ENCODE measurements at places on chromosomes 7 and 10.

- DNase-seq, result no peak
Observed at GRCh38 chr10:11057018-11057417, 39.3 kb downstream of the CELF2 start.

DNA sequence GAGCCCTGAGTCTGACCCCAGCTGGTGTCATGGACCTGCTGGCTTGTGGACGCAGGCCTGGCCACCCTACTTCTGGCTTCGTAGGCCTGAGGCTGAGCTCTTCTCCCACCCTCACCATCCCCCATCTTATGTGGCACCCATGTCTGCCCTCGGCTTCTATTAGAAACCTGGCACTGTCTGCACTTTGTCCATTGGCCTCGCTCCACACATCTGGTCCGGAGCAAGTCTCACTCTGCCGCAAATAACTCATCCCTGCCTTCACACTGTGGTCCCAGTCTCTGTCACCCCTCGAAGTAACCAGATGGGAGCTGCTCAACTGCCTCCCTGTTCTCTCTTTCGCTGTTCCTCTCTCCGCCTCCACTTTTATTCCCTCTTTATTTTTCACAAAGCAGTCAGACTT is 78.6 kb downstream of the TRRAP start:
- DNase-seq, result no peak

GRCh38 chr7:146146831-146147486 is 30.4 kb downstream of the CNTNAP2 start:
- no peak for DNase-seq

- DNase-seq, result no peak
Observed at GRCh38 chr10:5634918-5635317, 31.5 kb downstream of the ASB13 start.

DNA sequence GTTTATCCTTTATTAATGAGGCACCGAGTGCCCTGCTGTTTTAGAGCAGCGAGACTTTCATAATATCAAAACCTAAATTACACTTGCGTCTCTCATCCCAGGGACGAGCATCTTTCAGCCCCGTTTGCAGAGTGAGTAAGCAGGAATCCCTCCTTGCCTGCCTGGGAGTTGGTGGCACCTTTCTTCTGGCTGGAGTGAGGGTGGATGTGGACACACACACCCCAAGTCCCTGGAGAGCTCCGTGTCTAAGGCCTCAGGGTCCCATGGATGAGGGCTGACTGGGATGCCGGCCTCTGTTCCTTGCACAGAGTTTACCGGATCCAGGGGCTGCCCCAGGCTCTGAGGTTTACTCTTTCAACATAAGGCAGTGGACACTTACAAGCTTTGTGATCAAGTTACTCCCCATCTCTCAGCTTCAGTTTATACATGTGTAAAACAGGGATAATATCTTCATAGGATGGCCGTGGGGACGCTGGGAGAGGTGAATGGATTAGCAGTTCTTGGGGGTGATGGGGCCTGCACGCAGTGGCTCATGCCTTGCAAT is 24.5 kb downstream of the POLL start:
- no peak for DNase-seq

- DNase-seq, result no peak
Observed at GRCh38 chr10:114575417-114576131, 82.5 kb downstream of the ABLIM1 start.

DNA sequence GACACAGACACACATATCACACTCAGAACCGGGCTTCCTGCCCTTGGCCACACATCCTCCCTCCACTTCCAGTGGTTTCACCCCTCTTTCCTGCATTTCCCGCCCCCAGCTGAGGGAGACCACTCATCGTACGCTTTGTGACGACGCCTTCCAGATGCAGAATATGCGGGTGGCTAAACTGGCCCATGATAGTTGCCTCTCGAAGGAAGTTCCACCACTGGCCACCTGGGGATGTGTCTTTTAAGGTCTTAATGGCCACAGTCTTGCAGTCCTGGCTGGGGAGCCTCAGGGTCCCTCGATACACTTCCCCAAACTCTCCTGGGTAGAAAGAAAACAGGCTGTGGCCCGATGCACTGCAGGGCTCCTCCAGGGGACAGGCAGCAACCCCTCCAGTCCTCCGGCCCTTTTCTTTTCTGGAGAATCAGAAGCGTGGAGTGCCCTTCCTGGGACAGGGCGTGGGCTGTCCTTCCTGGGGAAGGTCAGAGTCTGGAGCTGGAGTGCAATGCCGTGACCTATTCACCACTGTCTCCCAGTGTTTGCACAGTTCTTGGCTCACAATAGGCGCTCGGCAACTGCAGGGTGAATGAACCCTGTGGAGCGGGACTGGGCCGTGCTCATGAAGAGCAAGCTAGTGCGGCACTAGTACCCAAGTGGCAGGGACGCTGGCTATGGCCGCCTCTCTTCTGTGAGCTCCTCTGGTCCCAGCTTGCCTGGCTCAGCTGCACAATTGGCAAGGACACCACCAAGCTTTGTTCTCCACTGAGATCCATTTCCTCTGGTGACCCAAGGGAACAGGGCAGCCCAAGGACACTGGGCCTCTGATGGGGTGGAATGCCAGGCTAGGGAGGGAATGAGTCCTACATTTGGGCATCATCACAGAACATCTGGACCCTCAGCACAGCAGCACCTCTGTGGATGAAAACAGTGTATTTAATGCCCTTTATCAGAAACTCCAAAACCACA is 13.2 kb downstream of the EPHA1 start:
- DNase-seq, result no peak

- DNase-seq, result peak; percentile 60
Observed at GRCh38 chr7:30164567-30164966, 29.8 kb downstream of the MTURN start.

GRCh38 chr10:135132-135600 is at the start of gene ZMYND11:
ZMYND11 (plus strand) TSS chr10:135455; CDS start chr10:180013, 44,558 bp downstream.
- DNase-seq, result no peak

GRCh38 chr10:17273403-17273802 is 45.4 kb downstream of the VIM start:
- no peak for DNase-seq

DNA sequence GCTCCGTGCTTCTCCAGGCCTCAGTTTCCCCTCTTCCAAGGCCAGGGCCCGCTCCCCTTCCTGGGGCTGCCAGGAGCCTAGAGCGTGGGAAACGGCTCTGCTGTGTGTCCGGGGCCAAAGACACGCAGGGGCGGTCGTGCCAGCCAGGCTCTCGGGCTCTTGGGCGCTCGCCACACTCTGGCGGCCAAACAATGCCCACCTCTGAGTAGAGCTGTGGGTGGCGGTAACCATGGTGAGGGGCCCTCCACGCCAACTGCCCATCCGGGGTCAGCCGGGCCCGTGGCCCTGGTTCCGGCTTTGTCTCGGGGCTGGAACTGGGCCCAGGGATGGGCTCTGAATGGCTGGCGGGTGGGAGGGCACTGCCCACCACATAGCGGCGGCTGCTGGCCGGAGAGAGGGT is 16.0 kb downstream of the GRIFIN start:
- DNase-seq, result no peak

DNA sequence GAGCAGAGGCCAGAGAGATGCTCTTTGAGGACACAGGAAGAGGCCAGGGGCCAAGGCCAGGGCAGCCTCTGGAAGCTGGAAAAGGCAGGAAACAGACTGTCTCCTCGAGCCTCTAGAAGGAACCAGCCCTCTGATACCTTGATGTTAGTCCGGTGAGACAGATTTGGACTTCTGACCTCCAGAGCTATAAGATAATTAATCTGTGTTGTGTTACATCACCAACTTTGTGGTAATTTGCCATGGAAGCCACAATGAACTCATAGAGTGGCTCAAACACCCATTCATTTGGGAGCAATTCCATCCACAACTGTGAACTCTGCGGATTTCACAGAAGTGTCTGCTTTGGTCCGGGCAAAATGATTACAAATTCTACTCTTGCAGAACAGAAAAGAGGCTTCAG is 48.7 kb downstream of the OAT start:
- no peak for DNase-seq

DNA sequence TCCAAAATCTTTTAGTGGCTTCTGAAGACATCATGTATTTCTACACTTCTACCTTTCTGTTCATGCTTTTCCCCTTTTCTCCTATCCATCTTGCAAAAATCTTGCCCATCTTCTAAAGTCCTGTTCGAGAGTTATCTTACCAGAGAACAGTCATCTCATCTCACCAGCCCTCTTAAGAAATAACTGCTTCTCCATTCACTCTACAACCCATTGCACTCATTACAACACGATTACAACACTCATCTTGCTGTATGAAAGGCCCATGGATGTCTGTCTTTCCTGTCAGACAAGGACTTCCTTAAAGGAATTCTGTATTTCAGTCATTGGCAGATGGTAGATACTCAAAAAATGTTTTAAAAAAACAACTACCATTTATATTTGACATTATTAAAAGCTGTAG is 30.8 kb downstream of the ZNF438 start:
- DNase-seq, result no peak

DNA sequence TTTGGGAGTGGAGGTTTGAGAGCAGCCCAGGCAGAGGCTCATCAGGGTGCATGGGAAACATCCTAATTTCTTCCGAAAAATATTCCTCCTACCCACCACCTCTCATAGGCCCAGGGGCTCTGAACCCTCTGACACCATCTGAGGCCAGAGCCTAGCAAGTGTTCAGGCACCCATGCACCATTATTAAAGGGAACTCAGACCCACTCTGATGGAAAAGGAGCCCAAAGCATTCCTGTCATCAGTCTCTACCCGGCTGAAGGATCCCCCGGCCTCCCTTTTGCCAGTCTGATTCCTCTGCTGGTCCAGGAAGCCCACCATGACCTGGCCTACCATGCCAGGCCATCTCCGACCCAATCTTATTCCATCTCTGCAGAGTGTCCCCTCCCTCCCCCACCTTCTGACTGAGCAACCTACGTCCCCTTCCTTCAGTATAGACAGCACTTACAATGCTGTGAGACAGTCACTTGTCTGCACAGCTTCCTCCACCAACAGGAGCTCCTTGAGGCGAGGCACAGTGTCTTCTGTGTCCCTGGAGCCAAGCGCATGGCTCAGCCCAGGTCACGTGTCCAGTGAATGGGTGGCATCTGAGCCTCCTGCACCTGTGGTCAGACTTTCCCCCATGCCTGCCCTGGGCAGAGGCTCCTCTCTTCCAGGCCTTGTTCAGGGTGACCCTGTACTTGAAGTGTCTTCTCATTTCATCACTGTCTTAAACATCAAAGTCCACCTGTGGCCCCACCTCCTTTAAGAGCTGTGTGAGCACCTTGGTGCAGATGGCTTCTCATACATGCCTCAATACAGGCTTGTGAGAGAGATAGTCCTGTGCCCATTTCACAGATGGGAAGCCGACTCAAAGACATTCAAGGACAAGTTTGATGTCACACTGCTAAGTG is 889 bp upstream of the GPR15LG start:
- no peak for DNase-seq

GRCh38 chr10:91575044-91575610 is 57.7 kb downstream of the PPP1R3C start:
- DNase-seq, result no peak

- DNase-seq, result no peak
Observed at GRCh38 chr7:55502858-55503440, 69.4 kb downstream of the VOPP1 start.
